ENCODE measurements at places on chromosomes 4 and X. TPM values are rescaled to one million over a fixed set of nuclear protein-coding genes. Genes with fewer than 3 reads are reported as not detected.

Gene TMEM271
- total RNA-seq: not detected

Gene KIT
- total RNA-seq: 3.2 TPM

Gene NRK
- not detected for total RNA-seq

Gene PRKG2
- 0.09 TPM for total RNA-seq

DNA sequence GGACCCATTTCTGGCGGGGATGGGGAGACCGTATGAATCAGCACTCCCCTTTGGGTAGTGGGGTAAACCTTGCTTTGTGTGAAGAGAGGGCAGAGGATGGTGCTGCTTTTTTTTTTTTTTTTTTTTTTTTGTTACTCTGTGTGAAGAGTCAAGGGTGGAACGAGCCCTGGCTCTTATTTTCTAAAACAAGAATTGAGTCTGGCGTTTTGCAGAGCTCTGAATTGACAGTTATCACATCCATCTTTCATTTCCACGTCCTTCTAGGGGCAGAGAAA lies 1.2 kb downstream of the SLAIN2 start:
- no peaks in the 10 kb centered on the region for H3K27me3 ChIP-seq
- peak overlapping the region; percentile 98 for H3K4me3 ChIP-seq
- H3K4me1 ChIP-seq: peaks cover 17% of the 10 kb centered on the region
- no peaks in the 10 kb centered on the region for H3K36me3 ChIP-seq
- H3K27ac ChIP-seq: peak overlapping the region; percentile 98

GRCh38 chrX:150127216-150127615 lies 188.9 kb upstream of the EOLA2 start:
- H3K27ac ChIP-seq: no peak overlapping the region
- H3K4me3 ChIP-seq: no peak overlapping the region
- no peak for DNase-seq

- no peak for DNase-seq
- H3K27ac ChIP-seq: no peak overlapping the region
- H3K4me3 ChIP-seq: no peak overlapping the region
- H3K36me3 ChIP-seq: no peaks in the 10 kb centered on the region
- H3K4me1 ChIP-seq: no peaks in the 10 kb centered on the region
These were observed 371.9 kb upstream of the NWD2 start for GRCh38 chr4:36872679-36873078.

GRCh38 chr4:111678479-111678878 lies 466.8 kb upstream of the FAM241A start:
- no peak for DNase-seq
- H3K4me3 ChIP-seq: no peak overlapping the region
- H3K4me1 ChIP-seq: no peaks in the 10 kb centered on the region
- H3K27me3 ChIP-seq: no peaks in the 10 kb centered on the region
- no peaks in the 10 kb centered on the region for H3K36me3 ChIP-seq

- peaks cover 14% of the 10 kb centered on the region for H3K36me3 ChIP-seq
- H3K4me3 ChIP-seq: no peak overlapping the region
- H3K27ac ChIP-seq: no peak overlapping the region
- H3K4me1 ChIP-seq: peaks cover 4% of the 10 kb centered on the region
- peak; percentile 25 for DNase-seq
- H3K27me3 ChIP-seq: no peaks in the 10 kb centered on the region
These were observed 33.8 kb downstream of the RBBP7 start for GRCh38 chrX:16836371-16836770.

DNA sequence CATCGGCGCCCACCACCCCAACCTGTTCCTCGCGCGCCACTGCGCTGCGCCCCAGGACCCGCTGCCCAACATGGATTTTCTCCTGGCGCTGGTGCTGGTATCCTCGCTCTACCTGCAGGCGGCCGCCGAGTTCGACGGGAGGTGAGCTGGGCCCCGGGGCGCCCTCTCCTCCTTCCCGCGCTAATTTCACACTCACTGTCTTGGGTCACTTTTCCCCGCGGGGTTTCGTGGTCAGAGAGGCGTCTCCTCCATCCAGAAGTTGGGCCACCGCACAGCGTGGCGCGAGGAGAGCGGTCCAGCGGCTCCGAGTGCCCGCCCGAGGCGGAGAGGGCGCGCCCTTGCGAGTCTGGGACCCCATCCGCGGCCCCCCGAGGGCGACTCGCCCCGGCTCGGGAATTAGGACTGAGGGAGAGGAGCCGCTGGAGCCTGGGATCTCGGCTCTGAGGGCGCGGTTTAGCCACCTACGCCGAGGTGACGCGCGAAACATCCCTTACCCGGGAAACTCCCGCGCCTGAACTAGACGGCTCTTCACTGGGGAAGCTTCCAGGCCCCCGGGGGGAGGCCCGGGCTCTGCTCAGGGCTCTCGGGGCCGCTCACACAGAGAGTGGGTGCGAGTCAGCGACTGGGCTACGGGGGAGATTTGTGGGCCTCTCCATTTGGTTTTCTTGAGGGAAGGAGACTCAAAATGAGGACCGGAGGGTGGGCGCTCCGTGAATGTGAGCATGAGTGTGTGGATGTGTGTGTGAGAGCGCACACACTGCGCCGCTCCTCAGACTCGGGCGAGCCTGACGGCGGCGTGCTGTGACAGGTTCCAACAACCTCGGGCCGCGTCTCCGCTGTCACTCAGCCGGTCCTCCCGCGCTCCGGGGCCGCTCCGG lies 551 bp downstream of the NPNT start:
- peaks cover 19% of the 10 kb centered on the region for H3K27me3 ChIP-seq
- no peak overlapping the region for H3K27ac ChIP-seq
- no peaks in the 10 kb centered on the region for H3K4me1 ChIP-seq

DNA sequence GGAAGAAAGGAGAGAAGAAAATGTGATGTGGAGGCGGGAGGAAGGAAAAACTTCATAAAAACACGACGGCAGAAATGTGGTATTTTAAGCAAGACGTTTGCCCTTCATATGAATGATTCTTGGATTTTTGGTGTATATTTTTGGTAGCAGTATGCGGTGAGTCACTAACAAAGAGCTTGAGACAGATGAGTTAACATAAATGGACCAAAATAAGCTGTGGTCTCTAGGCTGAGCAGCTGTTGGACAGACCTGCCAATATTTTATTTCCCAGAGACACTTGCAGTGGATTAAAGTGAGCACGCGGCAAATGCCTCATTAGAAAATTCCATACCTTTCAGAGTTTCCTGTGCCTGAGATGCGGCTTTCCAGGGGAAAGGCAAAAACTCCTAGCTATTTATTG lies 43.1 kb upstream of the RPS6KA3 start:
- no peak overlapping the region for H3K4me3 ChIP-seq
- H3K36me3 ChIP-seq: no peaks in the 10 kb centered on the region
- H3K27ac ChIP-seq: no peak overlapping the region
- H3K4me1 ChIP-seq: no peaks in the 10 kb centered on the region
- DNase-seq: no peak

- DNase-seq: no peak
- H3K4me3 ChIP-seq: no peak overlapping the region
- H3K4me1 ChIP-seq: no peaks in the 10 kb centered on the region
- no peaks in the 10 kb centered on the region for H3K36me3 ChIP-seq
These were observed 233.0 kb upstream of the CLNK start for GRCh38 chr4:10917566-10917965.

Gene SPACA5
- not detected for total RNA-seq

Gene GAGE1
- not detected for total RNA-seq

All from natural killer cell (primary cell).